ENCODE measurements at places on chromosomes 13 and 19. TPM values are rescaled to one million over a fixed set of nuclear protein-coding genes. Genes with fewer than 3 reads are reported as not detected.

OR10H1 gene
- total RNA-seq: not detected

HSH2D gene
- total RNA-seq: 1.0 TPM

GRCh38 chr19:32202244-32202643, 143.2 kb upstream of the ZNF507 start:
- DNase-seq: no peak

- DNase-seq: no peak
Measured at GRCh38 chr13:107376341-107377125, 808.6 kb upstream of the ARGLU1 start.

DNA sequence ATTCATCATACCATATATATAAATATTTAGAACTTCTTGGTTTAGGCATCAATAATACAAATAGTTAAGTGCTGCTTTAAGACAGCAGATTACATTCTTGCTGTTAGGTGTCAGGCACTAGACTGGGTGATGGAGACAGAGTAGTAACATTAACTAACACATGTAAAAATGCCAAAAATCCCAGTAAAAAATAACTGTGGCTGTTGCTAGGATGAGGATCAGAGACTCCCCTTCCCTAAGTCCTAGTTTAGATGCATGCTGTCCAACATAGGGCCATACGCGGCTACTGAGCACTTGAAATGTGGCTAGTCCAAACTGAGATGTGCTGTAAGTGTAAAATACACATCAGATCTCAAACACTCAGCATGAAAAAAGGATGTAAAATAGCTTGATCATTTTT, 94.7 kb downstream of the CDADC1 start:
- DNase-seq: no peak

DNA sequence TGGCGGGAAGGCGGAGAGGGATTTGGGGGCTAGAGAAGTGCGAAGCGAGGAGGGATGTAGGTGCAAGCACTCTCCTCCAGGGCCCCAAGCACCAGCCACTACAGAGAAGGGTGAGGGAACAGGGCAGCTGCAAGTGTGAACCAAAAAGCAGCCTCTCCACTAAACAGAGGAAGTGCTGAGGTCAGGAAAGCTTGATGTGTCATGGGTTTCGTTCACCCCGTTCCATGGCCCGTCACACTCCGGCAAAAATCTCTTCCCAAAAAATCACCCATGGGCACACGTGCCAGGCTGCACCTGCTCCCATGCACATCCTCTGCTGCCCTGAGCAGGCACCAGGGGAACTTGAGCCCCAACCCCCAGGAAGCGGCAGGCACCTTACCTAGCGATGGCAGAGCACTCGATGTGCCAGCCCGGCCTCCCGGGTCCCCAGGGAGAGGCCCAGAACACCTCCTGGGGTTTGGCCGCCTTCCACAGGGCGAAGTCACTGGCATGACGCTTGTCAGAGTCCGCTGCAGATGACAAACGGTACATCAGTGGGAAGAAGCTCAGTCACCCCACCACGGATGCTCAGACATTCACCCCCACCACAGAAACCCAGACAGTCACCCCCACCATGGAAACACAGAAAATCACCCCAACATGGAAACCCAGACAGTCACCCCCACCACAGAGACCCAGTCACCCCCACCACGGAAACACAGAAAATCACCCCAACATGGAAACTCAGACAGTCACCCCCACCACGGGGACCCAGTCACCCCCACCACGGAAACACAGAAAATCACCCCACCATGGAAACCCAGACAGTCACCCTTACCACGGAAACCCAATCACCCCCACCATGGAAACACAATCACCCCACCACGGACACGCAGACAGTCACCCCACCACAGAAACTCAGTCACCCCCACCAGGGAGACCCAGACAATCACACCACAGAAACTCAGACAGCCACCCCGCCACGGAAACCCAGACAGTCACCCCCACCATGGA, 29.0 kb downstream of the CARS2 start:
- no peak for DNase-seq

- DNase-seq: no peak
Measured at GRCh38 chr13:24005755-24006281, 108.5 kb upstream of the C1QTNF9B start.
